ENCODE measurements at places on chromosomes 4 and X. TPM values are rescaled to one million over a fixed set of nuclear protein-coding genes. Genes with fewer than 3 reads are reported as not detected.

- no peak for DNase-seq
These were observed 2268.3 kb downstream of the ARAP2 start for GRCh38 chr4:33975995-33976394.

- no peak for DNase-seq
These were observed 197.0 kb upstream of the SLITRK2 start for GRCh38 chrX:145620666-145621065.

DNA sequence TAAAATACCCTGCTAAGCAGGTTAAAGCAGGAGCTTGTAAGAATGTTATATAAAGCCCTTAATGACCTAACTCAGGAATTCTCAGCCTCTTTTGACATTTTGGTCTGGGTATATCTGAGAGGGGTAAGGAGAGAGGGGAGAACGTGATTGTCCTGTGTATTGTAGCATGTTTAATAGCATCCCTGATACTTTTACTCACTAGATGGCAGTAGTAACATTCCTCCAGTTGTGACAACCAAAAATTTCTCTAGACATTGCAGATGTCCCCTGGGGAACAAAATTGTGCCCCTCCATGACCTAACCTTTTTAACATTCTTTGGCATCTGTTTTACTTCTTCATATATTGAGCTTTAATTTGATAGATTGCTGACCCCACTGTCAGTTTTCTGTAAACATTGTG lies 17.9 kb downstream of the SMARCA5 start:
- no peak for DNase-seq

DNA sequence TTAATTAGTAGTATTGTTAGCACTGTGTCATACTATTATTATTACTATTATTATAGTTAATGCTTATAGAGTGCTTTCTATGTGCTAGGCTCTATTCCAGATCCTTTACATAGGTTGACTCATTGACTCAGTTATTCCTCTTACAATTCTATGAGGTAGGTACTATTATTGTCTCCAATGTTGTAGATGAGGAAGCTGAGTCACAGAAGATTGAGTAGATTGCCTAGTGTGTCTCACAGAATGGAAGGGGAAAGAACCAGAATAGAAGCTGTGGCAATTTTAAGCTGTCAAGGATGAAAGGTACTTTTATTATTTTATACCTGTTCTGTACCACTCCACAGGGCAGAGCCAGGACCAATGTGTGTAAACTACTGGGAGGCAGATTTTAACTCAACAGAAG lies 1.9 kb upstream of the TCEAL1 start:
- no peak for DNase-seq

DNA sequence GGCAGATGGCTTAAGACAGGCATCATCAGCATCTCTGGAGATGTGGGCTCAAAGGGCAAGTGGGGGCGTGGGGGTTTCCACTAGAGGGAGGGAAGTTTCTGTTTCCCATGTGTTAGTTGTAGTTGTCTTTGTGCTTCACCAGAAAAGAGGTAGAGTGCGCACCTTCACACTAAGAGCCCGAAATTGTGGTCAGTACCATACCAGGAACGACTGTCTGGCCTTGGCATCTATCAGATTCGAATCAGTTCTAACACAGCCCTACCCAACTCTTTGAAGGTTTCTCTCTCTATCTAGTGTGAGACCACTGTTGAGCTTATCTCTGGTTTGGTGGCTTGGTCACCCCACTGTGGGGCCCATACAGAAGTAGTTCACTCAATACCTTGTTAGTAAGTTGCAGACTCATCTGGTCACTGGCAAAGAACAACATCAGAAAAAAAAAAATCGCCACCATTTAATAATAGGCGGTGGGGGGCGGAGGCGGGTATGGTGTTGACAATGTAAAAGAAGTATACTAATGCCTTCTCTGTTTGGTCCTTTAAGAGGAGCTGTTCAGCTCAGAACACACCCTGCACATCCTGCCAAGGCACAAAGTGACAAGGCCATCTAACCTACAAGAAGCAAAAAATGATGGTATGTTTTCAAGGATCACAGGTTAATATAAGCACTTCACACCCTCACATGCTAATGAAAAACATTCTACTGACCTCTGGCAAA lies 71.1 kb downstream of the NYX start:
- DNase-seq: no peak

GRCh38 chr4:21134994-21135393 lies 434.7 kb downstream of the PACRGL start:
- no peak for DNase-seq

- DNase-seq: no peak
These were observed 393.4 kb downstream of the MID1IP1 start for GRCh38 chrX:39194673-39195072.

GRCh38 chrX:146863566-146863965 lies 49.0 kb upstream of the CXorf51A start:
- DNase-seq: no peak

- no peak for DNase-seq
These were observed 12.6 kb downstream of the DGKQ start for GRCh38 chr4:960636-961350.

- no peak for DNase-seq
These were observed 4.6 kb upstream of the TLR2 start for GRCh38 chr4:153679486-153679885.

DNA sequence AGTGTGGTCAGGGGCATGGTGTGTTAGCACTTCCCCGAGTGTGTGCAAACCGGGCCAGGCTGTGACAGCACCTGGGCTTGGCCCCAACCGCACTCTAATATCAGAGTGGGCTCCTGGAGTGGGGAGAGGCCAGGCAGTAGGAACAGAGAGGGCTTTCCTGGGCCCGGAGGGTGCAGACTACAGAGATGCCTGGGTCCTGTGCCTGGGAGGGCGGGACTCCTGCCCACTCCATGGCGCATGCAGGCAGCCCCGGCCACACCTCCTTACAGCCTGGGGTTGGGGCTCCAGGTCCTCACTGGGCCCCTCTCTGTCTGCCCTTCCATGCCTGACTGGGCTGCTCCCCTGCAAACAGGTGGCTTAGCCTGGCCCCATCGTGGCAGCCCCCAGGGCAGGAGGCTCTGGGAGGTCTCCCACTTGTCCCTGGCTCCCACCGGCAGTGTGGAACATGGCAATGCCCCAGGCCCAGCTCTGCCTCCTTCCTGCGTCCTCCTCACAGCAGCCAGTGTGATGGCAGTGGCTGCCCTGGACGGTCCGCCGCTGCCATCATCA lies 60.4 kb downstream of the AGA start:
- no peak for DNase-seq

DNA sequence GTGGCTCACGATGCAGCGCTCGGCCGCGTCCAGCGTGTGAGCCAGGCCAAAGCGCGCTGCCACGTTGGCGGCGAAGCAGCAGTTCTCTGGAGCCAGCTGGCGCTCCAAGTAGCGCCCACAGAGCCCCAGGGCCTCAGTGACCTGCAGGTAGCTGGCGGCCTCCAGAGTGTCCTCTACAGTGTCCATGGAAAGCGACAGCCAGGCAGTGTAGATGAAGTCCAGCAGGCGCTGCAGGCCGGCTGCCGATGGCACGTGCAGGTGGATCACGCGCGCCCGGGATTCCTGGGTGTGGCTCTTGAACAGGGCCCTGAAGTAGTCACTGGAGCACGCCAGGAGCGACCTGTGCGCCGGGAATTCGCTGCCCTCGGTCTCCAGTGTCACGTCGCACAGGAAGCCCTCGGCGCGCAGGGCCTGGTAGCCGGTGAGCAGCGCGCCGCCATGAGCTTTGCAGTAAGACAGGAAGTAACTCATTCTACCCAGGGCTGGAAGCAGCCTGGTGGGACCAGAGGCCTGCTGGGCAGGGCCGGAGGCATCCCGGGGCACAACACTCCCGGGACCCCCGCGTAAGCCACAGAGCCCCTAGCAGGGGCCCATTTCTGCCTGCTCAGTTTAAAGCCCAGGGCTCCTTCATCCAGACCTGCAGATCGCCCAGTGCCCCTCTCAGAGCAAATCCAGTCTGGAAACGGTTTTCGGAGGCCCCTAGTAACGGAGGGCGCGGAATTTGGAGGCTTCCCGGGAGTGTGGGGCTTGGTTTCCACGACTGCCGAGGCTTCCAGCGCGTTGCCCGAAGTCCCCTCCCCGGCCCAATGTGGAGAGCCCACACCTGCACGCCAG lies 595 bp downstream of the KLHL34 start:
- no peak for DNase-seq

GRCh38 chr4:137656661-137657060 lies 124.4 kb upstream of the PCDH18 start:
- no peak for DNase-seq

DNA sequence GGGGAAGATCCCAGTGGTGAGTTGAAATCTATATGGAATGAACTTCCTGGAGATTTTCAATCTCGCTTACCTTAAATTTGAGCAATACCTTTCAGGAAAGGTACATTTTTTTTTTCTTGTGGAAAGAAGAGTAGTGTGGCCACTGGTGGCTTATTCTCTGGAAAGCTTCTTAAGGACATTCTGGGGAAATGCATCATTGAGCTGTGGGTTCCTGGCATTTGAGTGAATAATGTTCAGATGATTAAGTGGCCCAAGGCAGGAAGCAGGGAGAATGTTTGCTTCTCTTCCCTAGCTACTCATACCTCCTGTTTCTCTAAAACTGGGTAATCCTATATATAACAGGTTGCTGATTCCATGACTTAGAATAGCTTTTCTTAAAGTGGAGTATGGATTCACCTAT lies 31.8 kb downstream of the STAG2 start:
- DNase-seq: no peak

GRCh38 chrX:21813612-21814368 lies 25.6 kb upstream of the MBTPS2 start:
- DNase-seq: no peak

DNA sequence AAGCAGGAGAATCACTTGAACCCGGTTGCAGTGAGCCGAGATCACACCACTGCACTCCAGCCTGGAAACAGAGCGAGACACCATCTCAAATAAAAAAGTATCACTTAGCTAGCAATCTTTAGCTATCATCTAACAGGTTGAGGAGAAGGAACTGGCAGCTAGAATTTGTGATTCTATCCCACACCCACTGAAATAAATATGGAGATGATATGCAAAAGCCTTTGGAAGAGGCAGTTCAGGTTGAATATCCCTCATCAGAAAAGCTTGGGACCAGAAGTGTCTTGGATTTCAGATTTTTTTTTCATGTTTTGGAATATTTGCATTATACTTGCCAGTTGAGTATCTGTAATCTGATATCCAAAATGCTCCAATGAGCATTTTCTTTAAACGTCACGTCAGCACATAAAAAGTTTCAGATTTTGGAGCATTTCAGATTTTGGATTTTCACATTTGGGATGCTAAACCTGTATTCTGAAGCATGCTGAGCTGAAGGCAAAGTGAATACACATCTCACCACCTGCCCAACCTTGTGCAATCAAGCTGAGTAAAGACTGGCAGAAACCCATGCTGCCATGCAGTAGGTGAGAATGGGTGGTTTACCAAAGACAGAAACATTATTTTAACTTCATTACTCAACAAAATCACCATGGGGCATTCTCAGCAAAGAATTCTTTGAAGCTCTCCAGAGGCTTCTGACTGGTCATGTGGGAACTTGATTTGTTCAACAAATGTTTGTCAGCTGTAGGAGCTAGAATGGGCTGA lies 159.3 kb downstream of the SH3KBP1 start:
- DNase-seq: no peak

SPARCL1 gene
- 2,231 TPM for total RNA-seq

AFAP1 gene
- 37.8 TPM for total RNA-seq

APLN gene
- total RNA-seq: 0.99 TPM

GAGE12E gene
- total RNA-seq: not detected
